ENCODE measurements at places on chromosomes 3 and 15.

- H3K4me3 ChIP-seq: no peak overlapping the region
- H3K36me3 ChIP-seq: peaks cover 9% of the 10 kb centered on the region
- H3K27ac ChIP-seq: no peak overlapping the region
- peaks cover 12% of the 10 kb centered on the region for H3K27me3 ChIP-seq
Observed at GRCh38 chr3:121979246-121979645, 42.8 kb downstream of the ILDR1 start.

DNA sequence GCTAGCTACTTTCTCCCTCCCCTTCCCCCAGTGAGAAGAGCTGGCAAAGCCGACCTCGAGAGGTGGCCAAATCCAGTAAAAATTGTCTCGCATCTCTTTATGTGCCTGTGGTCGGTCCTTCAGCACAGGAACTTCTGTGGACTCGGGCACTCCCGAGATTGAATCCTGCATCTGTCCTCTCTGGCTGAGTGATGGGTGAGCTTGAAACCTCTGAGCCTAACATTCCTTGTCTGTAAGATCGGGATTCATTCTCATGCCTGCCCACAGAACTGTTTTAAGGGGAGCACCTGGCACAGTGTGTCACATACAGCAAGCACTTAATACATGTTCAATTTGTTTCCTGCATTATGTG lies 11.3 kb downstream of the CX3CR1 start:
- no peak overlapping the region for H3K27ac ChIP-seq
- no peaks in the 10 kb centered on the region for H3K36me3 ChIP-seq
- H3K27me3 ChIP-seq: peaks cover 30% of the 10 kb centered on the region

DNA sequence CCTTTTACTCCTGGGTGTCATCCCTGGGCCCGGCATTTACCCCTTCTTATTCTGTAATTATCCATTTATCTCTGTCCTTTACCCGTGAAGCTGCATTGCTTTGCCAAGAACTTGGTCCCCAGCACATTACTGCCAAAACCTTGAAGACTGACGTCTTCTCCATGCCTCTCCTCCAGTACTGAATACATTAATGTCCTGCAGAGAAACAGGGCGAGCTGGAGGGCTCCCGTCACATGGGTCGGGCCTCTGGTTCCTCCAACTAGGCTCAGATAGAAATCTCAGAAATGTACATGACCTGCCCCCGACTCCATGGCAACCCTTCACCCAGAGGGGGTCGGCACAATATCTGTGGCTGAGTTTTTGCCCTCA lies 445 bp downstream of the EFCAB12 start:
- no peak overlapping the region for H3K27ac ChIP-seq
- no peak for DNase-seq
- peaks cover 33% of the 10 kb centered on the region for H3K4me1 ChIP-seq
- peak overlapping the region; percentile 93 for H3K4me3 ChIP-seq

- peaks cover 15% of the 10 kb centered on the region for H3K4me1 ChIP-seq
- no peak overlapping the region for H3K27ac ChIP-seq
- peak; percentile 19 for DNase-seq
- H3K36me3 ChIP-seq: no peaks in the 10 kb centered on the region
Observed at GRCh38 chr3:45896956-45897355, 10.6 kb downstream of the CCR9 start.

DNA sequence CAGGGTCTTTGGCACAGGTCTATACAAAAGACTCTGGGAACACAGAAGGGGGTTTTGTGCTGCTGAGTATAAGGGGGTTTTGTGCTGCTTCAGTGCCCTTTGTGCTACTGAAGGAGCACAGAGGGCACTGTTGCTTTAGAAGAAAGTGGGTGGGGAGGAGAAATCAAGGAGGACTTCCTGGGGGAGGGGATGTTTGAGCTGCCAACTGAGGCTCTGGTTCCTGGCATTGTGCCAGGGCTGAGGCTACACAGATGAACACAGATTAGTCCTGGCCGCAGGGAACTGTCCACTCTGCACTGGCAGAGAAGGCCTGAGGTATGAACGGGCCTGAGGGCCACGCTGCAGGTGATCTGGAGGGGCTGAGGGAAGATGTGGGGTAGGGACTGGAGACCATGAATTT lies 32.2 kb upstream of the SEC13 start:
- no peaks in the 10 kb centered on the region for H3K36me3 ChIP-seq
- H3K27ac ChIP-seq: peak overlapping the region; percentile 77
- no peaks in the 10 kb centered on the region for H3K27me3 ChIP-seq
- H3K4me3 ChIP-seq: peak overlapping the region; percentile 41

DNA sequence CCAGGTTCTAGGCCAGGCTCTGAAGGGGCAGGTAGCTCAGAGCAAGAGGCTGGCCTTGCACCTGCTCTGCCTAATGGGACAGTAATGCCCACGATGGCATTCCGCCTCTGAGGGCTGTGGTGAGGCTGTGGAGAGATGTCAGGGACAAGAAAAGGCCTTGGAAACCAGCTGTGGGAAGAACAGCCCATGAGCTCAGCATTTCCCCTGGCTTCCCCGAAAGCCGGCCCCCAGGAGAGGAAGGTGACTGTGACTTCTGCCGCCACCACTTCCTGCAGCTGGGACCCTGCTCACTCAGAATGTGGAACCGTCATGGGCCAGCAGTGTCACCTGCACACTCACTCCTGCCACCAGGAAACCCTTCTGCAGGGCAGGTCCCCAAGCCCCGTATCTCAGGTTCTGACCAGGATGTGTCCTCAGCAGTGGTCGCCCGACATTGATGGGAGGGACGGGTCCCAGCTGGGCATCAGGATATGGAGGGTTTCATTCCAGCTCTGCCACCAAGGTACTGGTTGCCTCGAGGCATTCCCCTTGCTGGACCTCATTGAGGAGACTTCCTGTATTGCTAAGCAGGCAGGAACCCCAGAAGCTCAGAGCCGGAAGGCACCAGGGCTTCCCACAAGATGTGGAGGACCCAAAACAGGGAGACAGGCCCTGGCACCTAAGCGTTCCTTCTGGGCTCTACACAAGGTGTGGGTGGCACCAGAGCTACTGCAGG lies 30.7 kb downstream of the SEMA7A start:
- no peaks in the 10 kb centered on the region for H3K27me3 ChIP-seq
- peak overlapping the region; percentile 70 for H3K27ac ChIP-seq
- no peak for DNase-seq
- peaks cover 19% of the 10 kb centered on the region for H3K36me3 ChIP-seq

DNA sequence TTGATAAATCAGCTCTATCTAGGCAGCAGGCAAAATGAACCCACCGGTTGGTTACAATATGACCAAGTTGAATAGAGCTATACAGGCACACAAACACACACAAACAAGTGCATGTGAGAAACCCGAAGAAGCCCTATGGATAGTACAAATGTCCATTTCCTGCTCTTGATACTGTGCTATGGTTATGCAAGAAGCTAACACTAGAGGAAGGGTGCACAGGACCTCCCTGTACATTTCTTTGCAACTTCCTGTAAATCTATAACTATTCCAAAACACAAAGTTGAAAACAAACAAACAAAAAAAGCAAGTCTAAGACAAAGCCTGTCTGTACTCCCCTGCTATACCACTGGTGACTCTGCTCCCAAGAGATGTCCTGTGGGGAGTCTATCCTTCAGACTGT lies 8.2 kb upstream of the FAM240A start:
- DNase-seq: no peak
- H3K27me3 ChIP-seq: peaks cover 23% of the 10 kb centered on the region
- H3K4me1 ChIP-seq: no peaks in the 10 kb centered on the region

- H3K27me3 ChIP-seq: no peaks in the 10 kb centered on the region
- no peak overlapping the region for H3K27ac ChIP-seq
- no peaks in the 10 kb centered on the region for H3K36me3 ChIP-seq
- DNase-seq: no peak
- H3K4me3 ChIP-seq: peak overlapping the region; percentile 10
- peaks cover 20% of the 10 kb centered on the region for H3K4me1 ChIP-seq
Observed at GRCh38 chr3:180189310-180189648, 152.5 kb upstream of the PEX5L start.

DNA sequence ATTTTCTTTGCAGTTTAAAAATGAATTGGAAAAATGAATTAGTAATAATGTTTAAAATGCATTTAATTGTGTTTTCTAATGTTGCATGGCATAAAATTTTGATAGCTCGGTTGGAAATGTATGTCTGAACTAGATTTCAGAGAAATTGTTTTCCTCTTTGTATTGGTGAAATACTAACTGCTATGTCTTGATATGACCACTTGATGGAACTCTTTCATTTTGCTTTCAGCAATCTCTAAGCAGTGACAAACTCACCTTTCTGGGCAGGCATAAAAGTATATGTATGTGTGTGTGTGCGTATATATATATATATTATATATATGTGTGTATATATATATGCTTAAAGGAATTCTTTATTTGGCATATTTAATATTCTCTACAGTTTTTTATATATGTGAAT lies 239.3 kb upstream of the ZNF717 start:
- H3K27me3 ChIP-seq: no peaks in the 10 kb centered on the region
- no peaks in the 10 kb centered on the region for H3K36me3 ChIP-seq
- DNase-seq: no peak
- H3K4me1 ChIP-seq: peaks cover 10% of the 10 kb centered on the region
- H3K4me3 ChIP-seq: no peak overlapping the region

DNA sequence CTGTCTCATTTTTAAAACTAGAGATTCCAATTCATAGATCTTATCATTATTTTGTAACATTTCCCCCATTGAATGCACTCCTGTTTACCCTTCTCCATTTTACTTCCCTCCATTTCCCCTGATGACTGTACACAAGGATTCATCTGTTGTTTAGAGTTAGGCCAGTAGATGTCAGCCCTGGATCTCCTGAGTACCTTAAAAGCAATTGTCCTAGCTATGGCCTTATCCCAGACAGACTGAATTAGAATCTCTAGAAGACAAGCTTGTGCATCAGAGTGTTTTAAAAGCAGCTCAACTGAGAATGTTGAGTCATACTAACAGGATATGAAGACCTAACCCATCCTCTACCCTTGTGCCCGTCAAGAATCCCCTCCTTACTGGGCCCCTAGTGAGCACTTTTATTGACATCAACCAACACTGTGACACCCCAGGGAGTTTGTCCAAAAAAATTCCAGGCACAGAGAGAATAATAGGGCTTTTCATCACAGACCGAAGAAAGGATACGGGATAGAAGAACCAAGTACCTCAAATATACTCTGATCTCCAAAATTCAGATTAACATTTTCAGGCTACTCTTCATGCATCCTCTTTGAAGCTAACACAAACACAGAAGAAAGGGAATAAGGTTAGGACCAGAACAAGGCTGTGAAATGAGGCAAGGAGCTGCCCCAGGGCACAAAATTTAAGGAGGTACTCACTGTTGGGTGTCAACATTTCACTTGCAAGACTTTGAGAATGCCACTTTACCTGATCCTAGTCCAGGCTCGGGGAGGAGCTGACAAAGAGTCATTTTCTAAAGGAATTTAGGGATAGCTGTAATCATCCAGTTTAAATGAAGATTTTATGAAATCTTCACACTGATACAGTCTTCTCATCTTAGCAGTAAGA lies 17.1 kb downstream of the ZBED2 start:
- no peak overlapping the region for H3K4me3 ChIP-seq
- H3K27me3 ChIP-seq: no peaks in the 10 kb centered on the region
- no peaks in the 10 kb centered on the region for H3K36me3 ChIP-seq
- peaks cover 55% of the 10 kb centered on the region for H3K4me1 ChIP-seq
- H3K27ac ChIP-seq: peak overlapping the region; percentile 3
- peak; percentile 88 for DNase-seq

GRCh38 chr3:32435911-32436815 lies 44.5 kb downstream of the CMTM7 start:
- H3K27ac ChIP-seq: no peak overlapping the region
- H3K4me1 ChIP-seq: peaks cover 34% of the 10 kb centered on the region
- no peak overlapping the region for H3K4me3 ChIP-seq
- DNase-seq: no peak
- no peaks in the 10 kb centered on the region for H3K36me3 ChIP-seq

- no peak for DNase-seq
- no peak overlapping the region for H3K4me3 ChIP-seq
- no peaks in the 10 kb centered on the region for H3K36me3 ChIP-seq
- H3K27ac ChIP-seq: no peak overlapping the region
- H3K4me1 ChIP-seq: peaks cover 61% of the 10 kb centered on the region
- peaks cover 3% of the 10 kb centered on the region for H3K27me3 ChIP-seq
Observed at GRCh38 chr15:70810916-70811578, 42.9 kb downstream of the LARP6 start.

DNA sequence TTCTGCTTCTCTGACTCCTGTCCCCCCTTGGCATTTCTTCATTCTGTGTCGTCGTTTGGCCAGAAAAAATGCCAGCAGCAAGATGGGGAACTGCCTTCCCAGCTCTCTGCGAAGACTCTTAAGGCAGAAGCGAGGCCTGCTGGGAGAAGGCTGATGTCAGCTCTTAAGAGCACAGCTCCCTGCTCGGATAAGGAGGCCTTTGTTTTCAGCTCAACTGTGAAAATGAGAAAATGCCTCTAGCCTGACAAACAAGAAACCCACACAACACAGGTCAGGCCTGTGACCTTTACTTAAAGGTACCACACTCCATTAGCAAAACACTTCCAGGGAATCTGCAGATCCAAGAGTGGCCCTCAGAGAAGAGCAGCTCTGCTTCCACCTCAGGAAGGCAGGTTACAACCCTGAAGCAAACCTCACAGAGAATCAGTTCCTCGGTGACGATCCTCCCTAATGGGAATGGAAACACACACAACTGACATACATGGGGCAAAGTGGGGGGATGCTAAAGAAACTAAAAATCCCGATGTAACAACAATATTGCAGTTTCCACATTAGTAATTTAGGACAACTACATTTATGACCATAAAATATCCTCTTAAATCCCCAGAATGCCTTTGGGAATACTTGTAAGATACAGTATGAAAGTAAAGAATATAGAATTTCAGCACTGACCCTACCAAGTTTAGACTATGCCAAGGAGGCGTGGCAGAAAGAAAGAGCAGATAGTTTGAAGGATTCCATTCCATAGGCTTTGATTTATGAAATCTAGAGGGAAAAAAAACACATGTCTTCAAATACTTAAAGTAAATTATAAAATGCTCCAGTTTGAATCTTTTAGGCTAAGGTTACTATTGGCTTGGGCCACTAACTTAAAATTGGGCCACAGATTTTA lies 52.1 kb downstream of the VGLL4 start:
- peaks cover 46% of the 10 kb centered on the region for H3K36me3 ChIP-seq
- H3K4me3 ChIP-seq: peak overlapping the region; percentile 71
- peak overlapping the region; percentile 91 for H3K27ac ChIP-seq
- H3K4me1 ChIP-seq: peaks cover 80% of the 10 kb centered on the region
- DNase-seq: peak; percentile 42

GRCh38 chr3:148335612-148336011 lies 362.1 kb upstream of the AGTR1 start:
- no peaks in the 10 kb centered on the region for H3K27me3 ChIP-seq
- H3K4me3 ChIP-seq: no peak overlapping the region
- DNase-seq: no peak
- H3K27ac ChIP-seq: no peak overlapping the region
- H3K36me3 ChIP-seq: no peaks in the 10 kb centered on the region

GRCh38 chr3:141128126-141128777 lies 77.1 kb downstream of the SPSB4 start:
- H3K36me3 ChIP-seq: no peaks in the 10 kb centered on the region
- no peak for DNase-seq
- H3K4me3 ChIP-seq: no peak overlapping the region

DNA sequence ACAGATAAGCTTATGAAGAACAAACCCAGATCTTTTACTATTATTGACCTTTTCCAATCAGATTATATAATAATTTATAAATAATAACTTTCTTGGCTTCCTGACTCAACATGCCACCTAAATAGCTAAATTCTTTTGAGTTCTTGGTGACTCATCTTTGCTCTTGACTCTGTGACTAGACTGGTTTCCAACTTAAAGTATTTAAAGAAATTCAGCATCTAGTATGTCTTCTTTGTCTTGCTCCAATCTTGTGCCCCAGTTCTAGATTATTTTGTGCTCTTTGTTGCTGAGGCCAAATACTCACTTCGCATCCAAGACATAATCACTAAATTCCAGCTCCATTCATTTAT lies 483.2 kb upstream of the TBL1XR1 start:
- H3K36me3 ChIP-seq: no peaks in the 10 kb centered on the region
- H3K27ac ChIP-seq: no peak overlapping the region
- DNase-seq: peak; percentile 33
- H3K4me3 ChIP-seq: no peak overlapping the region
- H3K27me3 ChIP-seq: no peaks in the 10 kb centered on the region
- peaks cover 35% of the 10 kb centered on the region for H3K4me1 ChIP-seq

Data from HFFc6 (cell line).